ENCODE measurements at places on chromosomes 5 and 9. TPM values are rescaled to one million over a fixed set of nuclear protein-coding genes. Genes with fewer than 3 reads are reported as not detected.

GRCh38 chr9:16082796-16083195 is 530.0 kb downstream of the CCDC171 start:
- no peak for DNase-seq

GRCh38 chr5:17360879-17361278 is 137.2 kb upstream of the TAF11L2 start:
- no peak for DNase-seq

DNA sequence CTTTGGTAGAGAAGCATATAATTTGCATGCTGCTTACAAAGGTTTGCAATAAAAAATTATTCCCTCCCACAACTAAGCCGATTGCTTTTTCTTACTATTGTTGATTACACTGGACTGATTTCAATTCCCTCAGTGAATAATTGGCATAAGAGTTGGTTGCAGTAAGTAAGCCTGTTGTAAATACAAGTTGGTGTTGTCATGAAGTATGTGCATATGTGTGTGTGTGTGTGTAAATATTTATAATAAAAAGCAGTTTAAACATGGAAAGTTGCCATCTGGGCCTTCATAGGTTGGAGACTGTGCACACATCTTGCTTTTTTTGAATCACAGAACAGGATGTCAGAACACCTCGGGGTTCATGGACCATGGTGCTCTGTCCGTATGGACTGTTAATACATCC is 131.2 kb downstream of the ATP10B start:
- DNase-seq = no peak

The SHOC1 gene
- polyA plus RNA-seq = 0.95 TPM

- DNase-seq = no peak
Measured at GRCh38 chr9:9585920-9586319, 1026.9 kb downstream of the PTPRD start.

GRCh38 chr5:133397990-133398645 is 214.2 kb downstream of the FSTL4 start:
- no peak for DNase-seq

The IL33 gene
- polyA plus RNA-seq = 7.3 TPM

DNA sequence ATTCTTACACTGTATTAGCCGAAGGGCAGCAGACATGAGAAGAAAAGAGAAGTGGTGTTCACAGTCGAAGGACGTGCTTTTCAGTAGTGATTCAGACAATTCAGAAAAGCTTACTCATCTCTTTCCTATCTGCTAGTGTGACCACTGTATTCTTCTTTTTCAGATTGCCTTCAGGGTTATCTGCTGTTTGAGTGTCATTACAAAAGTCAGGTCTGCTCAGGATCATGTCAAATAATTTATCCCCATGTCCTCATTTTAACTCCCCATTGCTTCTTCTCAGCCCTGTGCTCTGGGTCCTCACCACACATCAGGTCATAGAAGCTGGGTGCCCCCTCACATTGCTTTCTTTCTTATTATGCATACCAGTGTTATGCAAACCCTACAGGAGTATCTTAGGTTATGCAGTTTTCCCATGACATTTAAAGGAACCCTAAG is 394.0 kb downstream of the CETN3 start:
- no peak for DNase-seq

- DNase-seq = no peak
Measured at GRCh38 chr9:16221366-16221765, 649.1 kb downstream of the BNC2 start.

GRCh38 chr5:37810311-37810710 is 29.5 kb downstream of the GDNF start:
- DNase-seq = no peak

- DNase-seq = no peak
Measured at GRCh38 chr5:106321242-106321641, 1349.5 kb downstream of the EFNA5 start.

The MPDZ gene
- 41.8 TPM for polyA plus RNA-seq

The HAVCR2 gene
- polyA plus RNA-seq = 5.5 TPM

GRCh38 chr9:16275795-16276624 is 594.5 kb downstream of the BNC2 start:
- no peak for DNase-seq

The ZFR gene
- 128 TPM for polyA plus RNA-seq

- no peak for DNase-seq
Measured at GRCh38 chr5:44870430-44870829, 61.7 kb downstream of the MRPS30 start.

The RNF180 gene
- 11.6 TPM for polyA plus RNA-seq

DNA sequence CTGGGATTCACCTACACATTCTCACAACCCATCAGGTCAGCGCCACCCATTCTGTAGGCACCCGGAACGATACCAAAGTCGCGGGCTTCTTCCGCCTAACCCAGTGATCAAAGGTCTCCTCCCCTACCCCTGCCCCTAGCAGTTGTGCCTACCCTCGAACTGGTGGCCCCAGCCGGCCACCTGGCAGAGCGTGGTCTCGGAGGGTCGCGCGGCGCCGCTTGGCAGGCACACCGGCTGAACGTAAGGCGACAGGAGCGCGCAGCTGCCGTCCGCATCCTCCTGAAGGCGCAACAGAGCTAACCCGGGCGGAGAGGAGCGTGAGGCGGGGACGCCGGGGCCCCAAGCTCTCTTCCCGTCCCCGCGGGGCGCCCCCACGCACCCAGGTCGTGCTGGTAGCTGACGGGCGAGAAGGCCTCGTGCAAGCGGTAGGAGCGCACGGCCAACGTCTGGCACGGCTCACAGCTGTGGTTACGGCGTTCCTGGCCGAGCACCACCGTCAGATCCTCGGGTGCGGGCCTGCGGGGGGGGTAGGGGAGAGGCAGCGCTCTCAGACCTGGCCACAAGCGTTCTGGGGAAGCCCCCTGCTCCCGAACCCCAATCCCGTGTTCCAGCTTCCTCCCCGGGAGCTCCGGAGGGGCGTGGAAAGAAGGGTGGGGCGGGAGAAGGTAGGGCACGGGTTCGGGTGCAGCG is 2.8 kb upstream of the PFN3 start:
- DNase-seq = no peak

- DNase-seq = no peak
Measured at GRCh38 chr9:94054716-94055115, 29.5 kb upstream of the PTPDC1 start.

The LOX gene
- 33.4 TPM for polyA plus RNA-seq

DNA sequence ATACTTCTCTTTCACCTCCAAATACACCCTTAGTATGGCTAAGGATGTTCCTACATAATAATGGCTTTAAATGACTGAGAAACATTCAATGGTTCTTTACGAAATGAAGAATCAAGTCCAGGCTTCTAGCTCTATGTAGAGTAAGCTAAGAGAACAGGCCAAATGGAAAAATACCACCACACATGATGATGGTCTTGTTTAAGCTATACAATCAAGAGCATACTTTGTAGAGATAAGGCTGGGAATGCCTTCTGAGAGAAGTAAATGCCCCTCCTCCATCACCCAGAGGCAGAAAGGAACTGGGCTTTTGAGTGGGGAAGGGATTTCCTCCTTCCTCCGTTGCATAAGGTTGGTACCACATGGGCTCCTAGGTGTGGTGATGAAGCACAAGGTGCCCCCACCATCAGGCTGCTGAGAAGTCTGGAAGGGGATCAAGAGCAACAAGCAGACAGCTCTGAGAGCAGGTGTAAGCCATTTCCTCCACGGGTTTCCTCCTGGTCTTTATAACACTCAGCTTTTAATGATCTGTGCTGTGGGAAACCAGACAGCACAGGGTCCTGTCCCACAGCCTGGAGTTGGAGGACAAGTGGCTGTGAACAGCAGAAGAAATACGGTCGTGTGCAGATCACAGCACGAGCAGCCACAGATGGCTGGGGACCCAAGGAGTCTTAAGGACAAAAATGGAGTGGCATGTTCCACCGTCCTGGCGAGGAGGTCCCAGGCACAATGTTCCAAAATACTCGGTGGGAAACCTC is 396.9 kb downstream of the CTNND2 start:
- no peak for DNase-seq

DNA sequence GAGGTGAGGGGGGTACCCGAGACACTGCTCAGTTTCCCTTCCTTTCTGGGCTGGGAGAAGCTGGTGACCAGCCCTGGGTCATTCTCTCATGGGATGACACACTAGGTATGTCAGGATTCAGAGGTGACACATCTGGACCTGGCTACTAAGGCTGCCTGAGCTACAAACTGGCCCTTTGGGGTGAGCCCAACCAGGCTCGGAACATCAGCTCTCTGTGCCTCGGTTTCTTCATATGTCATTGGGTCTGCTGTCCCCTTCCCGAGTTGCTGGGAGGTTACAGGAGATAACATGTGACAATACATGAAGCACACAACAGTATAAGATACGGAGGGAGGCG is 11.8 kb downstream of the CARD19 start:
- no peak for DNase-seq

The PCDHB15 gene
- polyA plus RNA-seq = 11.1 TPM

GRCh38 chr5:153601377-153601776 is 110.9 kb downstream of the GRIA1 start:
- no peak for DNase-seq

DNA sequence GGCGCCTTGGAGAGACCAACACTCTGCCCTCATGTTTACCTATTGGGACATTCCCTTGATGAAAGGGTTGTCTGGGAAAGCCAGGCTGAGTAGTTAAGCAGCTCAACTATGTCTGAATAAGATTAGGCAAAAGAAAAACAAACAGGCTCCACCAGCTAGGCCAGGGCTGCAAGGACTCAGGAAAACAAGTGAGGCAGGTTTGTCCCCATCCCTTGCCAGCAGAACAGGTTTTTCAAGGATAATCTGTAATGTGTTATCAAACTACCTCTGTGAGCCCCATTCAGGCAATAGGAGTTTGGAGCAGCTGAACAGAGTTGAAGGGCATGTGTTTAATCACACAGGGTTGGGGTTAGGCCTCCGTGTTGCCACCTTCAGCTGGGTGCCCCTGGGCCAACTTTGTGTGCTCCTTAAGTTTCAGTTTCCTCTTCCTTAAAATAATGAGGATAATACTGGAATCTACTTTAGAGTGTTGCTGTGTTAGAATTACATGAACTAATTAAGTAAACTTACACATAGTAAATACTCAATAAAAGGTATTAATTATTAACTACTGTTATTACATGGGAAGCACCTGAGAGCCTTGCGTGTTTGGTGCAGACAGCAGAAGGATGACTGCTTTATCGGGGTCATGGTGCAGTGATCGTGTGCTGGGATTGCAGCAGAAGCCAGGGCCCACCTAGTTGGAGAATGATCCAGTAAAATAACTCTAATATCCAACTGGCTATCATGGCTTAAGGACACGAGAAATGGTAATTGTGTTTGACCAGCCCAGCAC is 72.1 kb upstream of the ATP10B start:
- no peak for DNase-seq

All from left renal cortex interstitium (tissue), 4 donors.